Upper lobe of right lung (tissue), 1 donor: ENCODE measurements at places on chromosomes 5 and 9. TPM values are rescaled to one million over a fixed set of nuclear protein-coding genes. Genes with fewer than 3 reads are reported as not detected.
A peak's percentile ranks its signal among the peaks of the same experiment; 100 is the strongest.

- no peak for DNase-seq
- H3K4me1 ChIP-seq: no peaks in the 10 kb centered on the region
- peaks cover 36% of the 10 kb centered on the region for H3K36me3 ChIP-seq
- no peak overlapping the region for H3K27ac ChIP-seq
- no peak overlapping the region for H3K4me3 ChIP-seq
- H3K27me3 ChIP-seq: no peaks in the 10 kb centered on the region
Measured at GRCh38 chr9:133777871-133778270, 39.7 kb upstream of the SARDH start.

GRCh38 chr9:135021393-135021789 lies 66.1 kb upstream of the OLFM1 start:
- DNase-seq: peak; percentile 51
- H3K27me3 ChIP-seq: no peaks in the 10 kb centered on the region
- no peaks in the 10 kb centered on the region for H3K4me1 ChIP-seq
- no peak overlapping the region for H3K27ac ChIP-seq
- H3K36me3 ChIP-seq: no peaks in the 10 kb centered on the region

Gene AQP3
- total RNA-seq: 352 TPM

Gene FABP6
- total RNA-seq: not detected

Gene SOHLH1
- not detected for total RNA-seq

Gene PCDHGA3
- 1.7 TPM for total RNA-seq
